ENCODE measurements at places on chromosomes 4 and X. TPM values are rescaled to one million over a fixed set of nuclear protein-coding genes. Genes with fewer than 3 reads are reported as not detected.

The PWWP3B gene
- not detected for total RNA-seq

The NLGN3 gene
- total RNA-seq, result 1.3 TPM

The LDB2 gene
- total RNA-seq, result not detected

The PROM1 gene
- not detected for total RNA-seq

The ABHD18 gene
- total RNA-seq, result 25.4 TPM

The TAF9B gene
- 23.0 TPM for total RNA-seq

The NR0B1 gene
- total RNA-seq, result not detected

The NONO gene
- total RNA-seq, result 529 TPM

The IBSP gene
- total RNA-seq, result not detected

The CLGN gene
- 0.43 TPM for total RNA-seq

The DCAF12L1 gene
- total RNA-seq, result not detected

The CLDN34 gene
- not detected for total RNA-seq

The TMEM129 gene
- total RNA-seq, result 23.6 TPM

The PIN4 gene
- 16.1 TPM for total RNA-seq

The GPM6B gene
- not detected for total RNA-seq

The CHIC2 gene
- total RNA-seq, result 14.0 TPM

The TSPAN5 gene
- total RNA-seq, result 24.3 TPM

The SCRG1 gene
- total RNA-seq, result not detected

The GRIA2 gene
- not detected for total RNA-seq

The SSX4 gene
- not detected for total RNA-seq

The ARHGEF9 gene
- 18.8 TPM for total RNA-seq

The SHOX gene
- not detected for total RNA-seq

The WAS gene
- total RNA-seq, result 160 TPM

The FRAS1 gene
- total RNA-seq, result not detected

The NEIL3 gene
- 38.0 TPM for total RNA-seq

The ACOX3 gene
- 12.2 TPM for total RNA-seq

The ACE2 gene
- total RNA-seq, result not detected

The TRIM60 gene
- not detected for total RNA-seq

The RHOH gene
- 127 TPM for total RNA-seq

The RXFP1 gene
- not detected for total RNA-seq

The LONRF3 gene
- total RNA-seq, result not detected

The CCDC110 gene
- total RNA-seq, result not detected

The MAGEA1 gene
- total RNA-seq, result not detected

The PAGE2B gene
- total RNA-seq, result not detected

The CT45A10 gene
- total RNA-seq, result not detected

The DUX4 gene
- 0.09 TPM for total RNA-seq

The CT45A1 gene
- total RNA-seq, result not detected

The FAM120C gene
- total RNA-seq, result 12.0 TPM

Measured in T-helper 2 cell treated with Interferon-gamma antibody and Interleukin-4, amounts not matched to agents 100 ng/mL and 5 ng/mL, for 36 hours (primary cell).